ENCODE measurements at places on chromosomes 16 and 17.
A peak's percentile ranks its signal among the peaks of the same experiment; 100 is the strongest.

GRCh38 chr17:82830249-82830661 is 9.6 kb downstream of the ZNF750 start:
- H3K27me3 ChIP-seq: no peaks in the 10 kb centered on the region
- H3K4me3 ChIP-seq: no peak overlapping the region
- peak; percentile 34 for DNase-seq

DNA sequence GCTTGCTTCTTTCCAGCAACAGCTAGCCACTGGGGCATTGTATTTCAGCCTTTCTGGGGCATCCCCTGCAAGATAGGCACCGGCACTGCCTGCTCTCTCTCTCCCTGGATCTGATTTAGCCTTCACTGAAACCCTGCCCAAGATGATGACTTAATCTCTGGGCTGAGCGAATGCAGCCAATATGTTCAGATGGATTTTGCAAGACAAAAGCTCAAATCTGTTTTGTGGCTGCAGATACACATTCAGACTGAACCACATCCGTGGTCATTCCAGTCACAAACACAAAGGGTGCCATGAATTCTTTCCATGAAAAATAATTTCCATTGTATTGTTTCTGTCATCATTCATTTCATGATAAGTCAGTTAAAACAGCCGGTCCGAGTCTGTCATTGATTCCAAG is 24.2 kb downstream of the SOST start:
- no peaks in the 10 kb centered on the region for H3K36me3 ChIP-seq
- H3K27me3 ChIP-seq: peaks cover 3% of the 10 kb centered on the region
- no peaks in the 10 kb centered on the region for H3K4me1 ChIP-seq
- H3K4me3 ChIP-seq: no peak overlapping the region

- H3K27ac ChIP-seq: no peak overlapping the region
- no peaks in the 10 kb centered on the region for H3K36me3 ChIP-seq
- no peak overlapping the region for H3K4me3 ChIP-seq
- DNase-seq: peak; percentile 59
Observed at GRCh38 chr17:63503341-63503705, 19.8 kb upstream of the KCNH6 start.

- no peaks in the 10 kb centered on the region for H3K36me3 ChIP-seq
- H3K27ac ChIP-seq: no peak overlapping the region
- peaks cover 51% of the 10 kb centered on the region for H3K4me1 ChIP-seq
Observed at GRCh38 chr17:39623356-39623950, 3.3 kb upstream of the PPP1R1B start.

- H3K4me1 ChIP-seq: peaks cover 10% of the 10 kb centered on the region
- no peak for DNase-seq
- no peak overlapping the region for H3K27ac ChIP-seq
- no peaks in the 10 kb centered on the region for H3K27me3 ChIP-seq
Observed at GRCh38 chr16:81560979-81561657, 116.5 kb downstream of the CMIP start.

DNA sequence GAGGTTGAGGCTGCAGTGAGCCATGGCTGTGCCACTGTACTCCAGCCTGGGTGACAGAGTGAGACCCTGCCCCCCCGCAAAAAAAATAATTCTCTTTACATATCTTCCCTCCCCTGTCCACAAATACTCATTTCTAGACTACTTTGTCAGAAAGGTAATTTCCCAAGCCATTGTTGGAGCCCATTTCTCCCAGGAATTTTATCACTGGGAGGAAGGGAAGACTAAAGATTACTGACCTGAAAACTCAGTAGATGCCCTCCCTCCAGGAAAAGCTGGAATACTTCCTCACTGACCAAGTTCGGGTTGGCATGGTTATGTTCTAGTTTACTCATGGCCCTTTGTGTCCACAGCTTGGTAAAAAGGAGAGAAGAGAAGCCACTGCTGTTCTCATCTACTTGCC is 4.1 kb downstream of the CALCOCO2 start:
- no peaks in the 10 kb centered on the region for H3K36me3 ChIP-seq
- H3K4me3 ChIP-seq: no peak overlapping the region
- H3K27me3 ChIP-seq: no peaks in the 10 kb centered on the region
- H3K27ac ChIP-seq: no peak overlapping the region
- no peak for DNase-seq
